Memory B cell (primary cell): ENCODE measurements at places on chromosomes 16 and 17.

DNA sequence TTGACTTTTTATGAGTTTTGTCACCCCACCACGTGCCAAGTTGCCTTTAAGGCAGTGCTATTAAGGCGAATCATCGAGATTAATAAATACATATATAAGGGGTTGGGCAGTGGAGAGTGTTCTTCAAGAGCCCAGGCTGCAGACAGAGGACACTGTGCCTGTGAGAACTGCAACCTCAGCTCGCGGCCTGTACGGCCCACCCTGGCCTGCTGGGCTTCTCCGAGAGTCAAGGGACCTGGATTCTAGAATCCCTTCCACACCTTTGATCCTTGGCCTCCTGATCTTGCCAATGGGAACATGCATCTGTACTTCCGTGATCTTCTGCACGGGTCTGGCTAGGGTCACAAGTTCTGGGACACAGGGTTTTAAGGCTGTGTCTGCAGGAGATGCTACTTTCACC lies 54.5 kb downstream of the IRX5 start:
- H3K27ac ChIP-seq = no peak overlapping the region
- H3K27me3 ChIP-seq = no peaks in the 10 kb centered on the region
- H3K4me3 ChIP-seq = no peak overlapping the region
- DNase-seq = no peak

GRCh38 chr16:6956511-6956910 lies 376.1 kb upstream of the RBFOX1 start:
- H3K4me3 ChIP-seq = no peak overlapping the region
- DNase-seq = no peak

DNA sequence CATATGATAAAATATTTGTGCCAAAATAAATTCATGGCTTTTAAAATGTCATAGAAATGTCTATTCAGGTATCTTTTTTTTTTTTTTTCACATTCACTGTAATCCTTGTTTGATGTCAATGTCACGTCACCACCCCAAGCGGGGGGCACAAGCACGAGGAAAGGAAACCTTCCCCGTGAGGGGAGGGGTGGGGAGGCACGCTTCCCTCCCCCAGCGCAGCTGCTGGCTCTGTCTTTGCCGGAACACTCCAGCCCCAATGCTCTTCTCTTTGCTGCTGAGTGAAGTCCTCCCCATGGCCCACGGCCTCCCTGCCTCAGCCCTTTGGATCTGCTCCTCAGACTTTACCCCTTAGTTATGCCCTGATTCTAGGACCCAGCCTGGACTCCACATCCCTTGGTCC lies 1.5 kb downstream of the SLC35G3 start:
- no peak overlapping the region for H3K27ac ChIP-seq
- no peaks in the 10 kb centered on the region for H3K36me3 ChIP-seq
- no peak for DNase-seq
- no peaks in the 10 kb centered on the region for H3K4me1 ChIP-seq
- H3K4me3 ChIP-seq = no peak overlapping the region

- H3K27me3 ChIP-seq = no peaks in the 10 kb centered on the region
- peaks cover 19% of the 10 kb centered on the region for H3K4me1 ChIP-seq
- no peak for DNase-seq
- peak overlapping the region; percentile 85 for H3K27ac ChIP-seq
Observed at GRCh38 chr17:28319598-28319935, 567 bp downstream of the TMEM97 start.

DNA sequence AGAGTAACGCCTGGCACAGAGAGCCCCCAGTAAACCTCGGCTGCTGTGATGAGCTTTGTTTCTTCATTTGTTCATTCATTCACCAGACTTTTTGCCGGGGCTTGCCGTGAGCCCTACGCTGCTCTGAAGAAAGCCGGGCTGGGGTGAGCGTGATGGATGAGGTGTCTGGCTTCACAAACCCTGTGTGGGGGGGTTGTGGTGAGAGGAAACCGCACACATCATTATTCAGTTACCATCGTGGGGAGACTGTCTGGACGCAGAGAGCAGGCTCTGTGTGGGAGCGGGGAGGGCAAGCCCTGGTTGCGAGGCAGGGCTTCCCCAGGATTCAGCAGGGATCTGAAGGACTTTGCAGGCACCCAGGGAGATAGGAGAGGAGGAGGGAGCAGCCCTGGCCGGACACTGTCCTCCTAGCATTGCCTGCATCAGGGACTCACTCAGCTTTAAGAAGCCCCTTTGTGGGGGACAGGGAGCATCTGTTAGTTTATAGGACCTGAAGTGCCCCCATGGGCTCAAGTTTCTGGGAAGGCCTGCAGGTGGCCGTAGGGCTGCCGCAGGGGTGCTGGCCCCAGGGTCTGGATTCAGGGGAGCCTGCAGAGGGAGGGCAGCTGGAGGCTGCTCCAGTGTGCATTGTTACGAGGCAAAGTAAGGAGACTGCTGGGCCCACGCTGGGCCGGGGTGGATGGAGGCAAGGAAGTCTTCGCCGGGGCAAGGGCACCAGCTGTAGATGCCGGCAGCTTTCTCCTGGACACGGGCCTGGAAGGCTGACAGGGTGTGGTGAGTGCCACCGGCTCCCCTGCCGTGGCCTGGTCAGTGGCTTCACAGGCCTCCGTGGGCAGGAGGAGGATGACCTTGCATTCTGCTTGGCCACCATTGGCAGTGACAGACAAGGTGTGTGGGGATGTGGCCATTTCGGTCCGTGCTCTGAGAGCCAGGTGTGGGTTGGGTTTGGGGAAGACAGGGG lies 334.5 kb downstream of the SEC14L1 start:
- peak overlapping the region; percentile 69 for H3K27ac ChIP-seq
- H3K4me1 ChIP-seq = peaks cover 68% of the 10 kb centered on the region
- H3K4me3 ChIP-seq = peak overlapping the region; percentile 38
- no peaks in the 10 kb centered on the region for H3K27me3 ChIP-seq
- H3K36me3 ChIP-seq = peaks cover 11% of the 10 kb centered on the region

DNA sequence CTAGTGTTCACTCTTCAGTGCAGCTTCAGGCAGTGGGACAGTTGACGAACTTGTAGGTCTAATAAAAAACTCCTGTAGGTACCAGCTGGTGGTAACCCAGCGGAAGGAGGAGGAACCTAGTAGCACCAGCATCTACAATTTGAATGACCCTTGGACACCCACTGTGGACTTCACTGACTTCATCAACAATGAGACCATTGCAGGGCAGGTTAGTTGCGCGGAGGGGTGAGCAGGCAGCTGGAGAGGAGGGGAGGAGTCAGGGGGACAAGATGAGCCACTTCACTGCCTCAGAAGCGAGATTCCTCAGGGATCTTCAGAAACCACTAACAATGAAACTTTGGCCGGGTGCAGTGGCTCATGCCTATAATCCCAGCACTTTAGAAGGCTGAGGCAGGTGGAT lies 22.3 kb downstream of the AOC3 start:
- peak overlapping the region; percentile 2 for H3K27ac ChIP-seq
- no peak overlapping the region for H3K4me3 ChIP-seq
- H3K36me3 ChIP-seq = peaks cover 3% of the 10 kb centered on the region
- no peak for DNase-seq
- peaks cover 2% of the 10 kb centered on the region for H3K4me1 ChIP-seq

- no peak overlapping the region for H3K27ac ChIP-seq
- peaks cover 13% of the 10 kb centered on the region for H3K36me3 ChIP-seq
- H3K4me3 ChIP-seq = no peak overlapping the region
- peaks cover 35% of the 10 kb centered on the region for H3K4me1 ChIP-seq
- no peaks in the 10 kb centered on the region for H3K27me3 ChIP-seq
Observed at GRCh38 chr16:27264151-27264550, 4.4 kb downstream of the NSMCE1 start.

GRCh38 chr17:48498164-48498850 lies 32.5 kb downstream of the HOXB1 start:
- H3K4me3 ChIP-seq = no peak overlapping the region
- H3K36me3 ChIP-seq = no peaks in the 10 kb centered on the region
- no peaks in the 10 kb centered on the region for H3K4me1 ChIP-seq
- no peak for DNase-seq
- H3K27me3 ChIP-seq = peaks cover 18% of the 10 kb centered on the region
- no peak overlapping the region for H3K27ac ChIP-seq

- H3K27ac ChIP-seq = peak overlapping the region; percentile 88
- peak overlapping the region; percentile 71 for H3K4me3 ChIP-seq
- H3K27me3 ChIP-seq = no peaks in the 10 kb centered on the region
- H3K4me1 ChIP-seq = peaks cover 38% of the 10 kb centered on the region
- H3K36me3 ChIP-seq = no peaks in the 10 kb centered on the region
Observed at GRCh38 chr16:67155295-67156142, 4.2 kb downstream of the TRADD start.

GRCh38 chr16:56777482-56777881 lies 47.6 kb downstream of the NUP93 start:
- no peak overlapping the region for H3K27ac ChIP-seq
- H3K36me3 ChIP-seq = peaks cover 6% of the 10 kb centered on the region
- DNase-seq = no peak
- H3K4me1 ChIP-seq = peaks cover 15% of the 10 kb centered on the region
- no peak overlapping the region for H3K4me3 ChIP-seq

- no peak for DNase-seq
- no peak overlapping the region for H3K27ac ChIP-seq
- no peaks in the 10 kb centered on the region for H3K36me3 ChIP-seq
- H3K4me3 ChIP-seq = no peak overlapping the region
- no peaks in the 10 kb centered on the region for H3K27me3 ChIP-seq
- H3K4me1 ChIP-seq = no peaks in the 10 kb centered on the region
Observed at GRCh38 chr17:33435721-33436301, 142.7 kb upstream of the ASIC2 start.

DNA sequence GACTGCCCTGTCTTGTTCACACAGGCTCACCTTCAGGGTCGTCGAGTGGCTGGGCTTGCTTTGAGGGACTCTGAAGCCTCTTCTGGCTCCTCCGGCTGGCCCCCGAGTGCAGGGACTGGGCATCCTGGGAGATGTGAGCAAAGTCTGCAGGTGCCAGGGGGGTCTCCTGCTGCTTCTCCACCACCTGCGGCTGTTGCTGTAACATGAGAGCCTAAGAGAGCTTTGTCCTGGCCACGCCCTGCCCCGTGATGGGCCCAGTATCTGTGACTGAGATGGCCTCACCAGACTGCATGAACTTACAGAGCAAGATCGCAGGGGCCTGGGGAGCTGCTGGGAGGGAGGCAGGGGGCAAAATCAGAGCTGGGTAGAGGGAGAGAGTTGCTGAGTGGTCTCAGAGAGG lies 12.5 kb downstream of the ERN2 start:
- H3K27me3 ChIP-seq = peaks cover 18% of the 10 kb centered on the region
- H3K36me3 ChIP-seq = peaks cover 3% of the 10 kb centered on the region
- no peak overlapping the region for H3K4me3 ChIP-seq
- no peak for DNase-seq

DNA sequence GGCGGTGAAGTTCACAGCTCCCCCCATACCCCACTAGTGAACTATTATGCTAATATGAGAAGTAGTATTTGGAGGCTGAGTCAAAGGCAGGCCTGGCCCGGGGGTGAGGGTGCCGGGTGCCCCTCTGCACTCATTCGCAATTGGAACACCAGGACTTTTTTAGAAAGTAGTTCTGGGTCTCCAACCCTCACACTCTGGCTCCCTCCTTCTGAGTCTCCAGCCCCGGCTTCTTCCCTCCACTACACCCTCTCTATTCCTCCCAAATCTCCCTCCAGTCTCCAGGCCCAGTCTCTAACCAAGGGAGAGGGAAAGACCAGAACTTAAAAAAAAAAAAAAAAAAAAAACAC lies 11.3 kb upstream of the HOXB2 start:
- no peak overlapping the region for H3K27ac ChIP-seq
- no peak overlapping the region for H3K4me3 ChIP-seq
- peaks cover 2% of the 10 kb centered on the region for H3K4me1 ChIP-seq
- H3K27me3 ChIP-seq = peaks cover 18% of the 10 kb centered on the region
- peaks cover 3% of the 10 kb centered on the region for H3K36me3 ChIP-seq
- DNase-seq = no peak

DNA sequence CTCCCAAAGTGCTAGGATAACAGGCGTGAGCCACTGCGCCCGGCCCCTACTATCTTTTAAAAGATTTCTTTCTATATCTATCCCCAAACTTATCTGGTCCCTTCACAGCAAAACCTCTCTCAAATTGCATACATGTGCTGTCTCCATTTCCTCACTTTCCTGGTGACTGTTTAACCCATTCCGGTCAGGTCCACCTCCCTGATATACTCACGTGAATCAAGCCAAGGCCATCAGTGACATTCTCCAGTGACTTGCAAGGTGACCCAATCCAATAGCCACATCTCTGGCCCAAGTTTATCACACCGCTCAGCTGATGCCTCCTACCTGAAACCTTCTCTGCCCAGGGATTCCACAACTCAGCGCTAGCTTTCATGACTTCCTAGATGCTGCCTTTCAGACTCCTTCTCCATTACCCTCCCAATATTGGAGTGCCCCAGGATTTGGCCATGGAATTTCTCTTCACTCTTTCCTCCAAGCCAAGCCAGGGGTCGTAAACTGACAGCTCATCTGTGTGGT lies 1.4 kb upstream of the CTCF start:
- no peaks in the 10 kb centered on the region for H3K27me3 ChIP-seq
- peaks cover 29% of the 10 kb centered on the region for H3K4me1 ChIP-seq
- H3K27ac ChIP-seq = peak overlapping the region; percentile 36
- peaks cover 6% of the 10 kb centered on the region for H3K36me3 ChIP-seq
- DNase-seq = no peak

- H3K4me1 ChIP-seq = peaks cover 9% of the 10 kb centered on the region
- DNase-seq = no peak
- no peak overlapping the region for H3K27ac ChIP-seq
- no peak overlapping the region for H3K4me3 ChIP-seq
- H3K36me3 ChIP-seq = peaks cover 13% of the 10 kb centered on the region
- no peaks in the 10 kb centered on the region for H3K27me3 ChIP-seq
Observed at GRCh38 chr16:8712589-8713361, 38.4 kb downstream of the ABAT start.

DNA sequence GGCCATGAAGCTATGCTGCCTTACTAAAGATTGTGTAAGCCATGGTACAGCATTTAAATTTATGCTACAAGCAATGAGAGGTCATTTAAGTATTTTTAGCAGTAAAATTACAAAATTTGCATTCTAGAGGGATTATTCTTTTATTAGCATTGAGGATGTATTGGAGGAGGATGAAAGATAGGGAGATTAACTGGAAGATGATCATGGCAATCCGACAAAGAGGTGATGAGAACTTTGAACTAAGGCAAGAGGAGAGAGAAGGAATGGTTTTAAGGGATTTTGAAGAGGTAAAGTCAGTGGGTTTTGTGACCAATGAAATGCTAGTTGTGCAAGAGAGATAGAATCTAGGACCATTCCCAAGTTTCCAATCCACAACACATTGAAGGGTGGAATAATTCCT lies 129.9 kb downstream of the SNX11 start:
- H3K4me3 ChIP-seq = no peak overlapping the region
- H3K4me1 ChIP-seq = peaks cover 4% of the 10 kb centered on the region
- H3K27ac ChIP-seq = no peak overlapping the region
- H3K36me3 ChIP-seq = peaks cover 7% of the 10 kb centered on the region
- no peak for DNase-seq

- no peaks in the 10 kb centered on the region for H3K4me1 ChIP-seq
- no peaks in the 10 kb centered on the region for H3K36me3 ChIP-seq
- H3K4me3 ChIP-seq = no peak overlapping the region
Observed at GRCh38 chr16:28231763-28232162, 20.0 kb upstream of the XPO6 start.

- H3K27me3 ChIP-seq = peaks cover 31% of the 10 kb centered on the region
- H3K4me3 ChIP-seq = no peak overlapping the region
- H3K27ac ChIP-seq = no peak overlapping the region
- H3K36me3 ChIP-seq = no peaks in the 10 kb centered on the region
- DNase-seq = no peak
Observed at GRCh38 chr17:77696721-77697460, 261.6 kb upstream of the TNRC6C start.
